Fibroblast of skin of left biceps (primary cell): ENCODE measurements at places on chromosomes 1 and 21.

DNA sequence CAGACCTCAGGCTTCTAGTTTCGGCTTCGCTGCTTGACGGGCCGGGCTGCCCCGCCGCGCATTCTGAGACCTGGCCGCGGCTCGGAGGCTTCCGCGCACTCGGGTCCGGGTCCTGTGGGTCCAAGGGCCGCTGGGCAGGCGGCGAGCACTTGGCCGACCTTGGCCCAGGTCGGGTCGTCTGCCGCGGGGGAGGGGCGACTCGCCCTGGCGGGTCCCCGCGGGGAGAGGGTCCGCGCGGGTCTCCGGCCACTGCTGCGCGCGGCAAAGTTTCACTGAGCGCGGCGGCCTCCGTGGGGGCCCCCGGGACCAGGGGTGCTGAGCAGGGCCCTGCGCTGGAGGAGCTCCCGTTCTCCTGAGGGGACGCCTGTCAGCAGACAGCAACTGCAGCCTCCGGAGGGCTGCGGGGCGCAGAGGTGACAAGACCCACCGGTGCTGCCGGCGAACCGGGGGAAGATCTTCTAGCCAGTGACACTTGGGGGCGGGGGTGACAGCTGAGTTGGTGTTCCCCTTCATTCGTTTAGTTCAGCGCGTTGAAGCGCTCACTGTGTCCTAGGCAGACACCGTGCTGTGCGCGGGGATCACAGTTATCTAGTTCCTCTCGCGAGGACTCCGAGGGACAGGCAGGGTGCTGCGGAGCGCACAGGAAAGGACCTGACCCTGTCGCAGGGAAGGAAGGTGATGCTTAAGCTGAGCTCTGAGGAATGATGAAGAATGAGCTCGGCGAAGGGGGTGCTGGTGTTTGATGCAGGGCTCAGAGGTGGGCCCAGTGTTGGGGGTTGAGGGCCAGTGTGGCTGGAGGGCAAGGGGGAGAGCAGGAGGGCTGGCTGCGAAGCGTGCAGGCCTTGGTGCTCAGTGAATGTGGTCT, 725 bp downstream of the MTFR1L start:
- DNase-seq: no peak

DNA sequence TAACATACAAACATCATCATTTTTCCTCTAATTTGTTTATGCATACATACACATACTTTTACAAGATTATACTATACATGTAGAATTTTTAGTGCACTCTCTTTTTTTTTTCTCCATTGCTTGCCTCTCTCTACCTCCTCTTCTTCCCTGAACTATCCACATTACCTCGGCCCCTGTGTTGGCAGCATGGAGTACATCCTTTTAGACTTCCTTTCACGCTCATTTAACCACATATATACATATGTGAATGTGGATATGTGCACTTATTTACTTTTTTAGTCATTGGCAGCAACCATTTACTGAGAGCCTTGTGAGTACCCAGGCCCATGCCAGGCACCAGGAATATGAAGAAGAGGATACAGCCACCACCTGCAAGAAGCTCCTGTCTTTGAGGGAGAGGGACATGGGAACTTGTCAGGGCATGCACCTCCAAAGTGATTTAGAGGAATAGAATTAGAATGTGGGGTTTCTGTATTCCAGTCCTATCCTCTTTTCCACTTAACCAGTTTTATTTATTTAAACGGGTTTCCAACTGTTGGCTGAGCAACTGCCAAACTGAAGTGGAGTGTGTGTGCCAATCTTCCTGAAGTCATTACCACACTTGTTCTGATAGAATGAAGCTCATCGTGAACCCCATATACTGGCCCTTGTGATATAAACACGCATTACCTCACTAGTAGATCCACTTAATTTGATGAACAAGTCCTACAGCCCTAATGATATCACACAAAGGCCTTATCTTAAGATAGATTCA, 212.6 kb downstream of the TNR start:
- no peak for DNase-seq

DNA sequence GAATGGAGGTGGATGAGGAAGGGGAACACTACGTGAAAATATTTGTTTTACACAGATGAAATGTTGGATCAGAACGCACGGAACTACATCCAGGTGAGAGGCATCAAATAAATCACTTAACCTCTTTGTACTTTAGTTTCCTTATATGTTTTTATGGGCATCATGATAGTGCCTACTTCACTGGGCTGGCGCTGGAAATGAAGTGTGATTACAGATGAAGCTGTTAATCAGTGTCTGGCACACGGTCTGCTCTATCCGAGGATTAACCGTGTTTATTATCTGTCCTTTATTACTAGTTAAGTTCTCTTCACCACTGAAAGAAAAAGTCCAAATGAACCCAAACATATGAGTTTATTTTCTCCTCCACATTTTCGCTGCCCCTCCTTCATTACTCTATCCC, 96.0 kb upstream of the TRABD2B start:
- no peak for DNase-seq

DNA sequence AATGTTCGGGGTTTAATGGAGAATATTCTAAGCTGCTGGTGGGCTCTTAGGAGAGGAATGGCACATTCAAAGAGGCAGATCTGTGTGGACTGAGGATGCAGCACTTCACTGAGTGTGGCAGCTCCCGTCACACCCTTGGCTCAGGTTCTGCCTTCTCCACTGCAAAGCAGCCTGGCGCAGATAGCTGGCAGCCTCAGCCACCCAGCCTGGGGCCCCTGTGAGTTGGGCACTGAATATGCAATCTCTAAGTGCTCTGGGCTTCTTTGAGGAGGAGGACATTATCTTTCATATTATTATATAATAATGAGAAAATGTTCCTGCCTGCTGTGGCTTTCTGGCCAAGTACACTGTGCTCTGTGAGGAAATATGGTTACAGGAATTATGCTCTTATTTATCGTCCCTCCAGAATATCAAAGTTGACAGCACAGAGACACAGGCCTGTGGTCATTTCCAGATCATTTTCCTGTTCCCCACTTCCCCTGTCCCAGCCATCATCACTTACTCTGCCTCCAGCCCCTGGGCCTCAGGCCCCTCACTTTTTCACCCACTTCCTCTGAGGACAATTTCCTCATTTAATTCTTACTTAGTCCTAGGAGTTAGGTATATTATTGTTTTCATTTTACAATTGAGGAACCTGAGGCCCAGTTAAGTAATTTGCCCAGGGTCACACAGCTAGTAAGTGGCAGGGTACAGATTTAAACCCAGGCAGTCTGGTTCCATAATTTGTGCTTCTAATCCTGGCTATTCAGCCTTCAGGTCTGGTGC, 53.6 kb downstream of the MAB21L3 start:
- DNase-seq: no peak

- no peak for DNase-seq
Measured at GRCh38 chr1:8348777-8349472, 31.0 kb downstream of the SLC45A1 start.

DNA sequence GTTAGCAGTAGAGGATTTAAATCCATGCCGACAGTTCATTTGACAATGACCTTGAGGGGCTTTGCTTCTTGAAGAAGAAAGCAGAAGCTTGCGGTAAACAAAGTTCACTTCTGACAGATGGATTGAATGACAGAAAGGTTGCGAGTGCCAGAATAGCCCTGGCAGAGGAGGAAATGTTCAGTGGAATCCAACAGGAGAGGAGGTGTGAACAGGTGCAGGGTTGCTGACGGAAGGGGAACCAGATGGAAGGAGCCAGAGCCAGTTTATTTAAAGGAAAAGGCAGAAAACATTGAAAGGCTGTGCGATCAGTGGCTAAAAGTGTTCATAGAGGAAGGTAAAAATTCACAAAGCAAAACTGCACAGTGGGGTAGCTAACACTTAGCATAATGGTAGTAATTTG, 141.0 kb downstream of the SDCCAG8 start:
- DNase-seq: no peak

DNA sequence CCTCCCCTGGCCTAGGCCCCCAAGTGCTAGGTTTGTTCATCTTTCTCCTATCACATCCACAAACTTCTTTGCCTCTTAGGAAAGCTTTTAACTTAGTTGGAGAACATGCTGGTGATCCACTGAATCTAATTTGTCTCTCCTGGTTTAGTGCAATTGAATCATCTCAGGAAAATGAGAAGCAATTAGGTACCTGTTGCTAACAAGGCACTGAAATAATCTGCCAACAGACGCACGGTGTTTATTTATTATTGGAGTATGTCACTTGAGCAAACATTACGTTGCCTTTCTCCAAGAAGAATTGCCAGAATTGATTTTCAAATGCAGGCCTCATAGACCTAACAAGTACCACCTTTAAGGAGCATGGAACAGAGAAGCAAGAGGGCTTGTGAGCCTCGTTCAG, 309.4 kb downstream of the NFIA start:
- DNase-seq: no peak

- no peak for DNase-seq
Measured at GRCh38 chr1:35881850-35882273, 1.1 kb upstream of the AGO1 start.

DNA sequence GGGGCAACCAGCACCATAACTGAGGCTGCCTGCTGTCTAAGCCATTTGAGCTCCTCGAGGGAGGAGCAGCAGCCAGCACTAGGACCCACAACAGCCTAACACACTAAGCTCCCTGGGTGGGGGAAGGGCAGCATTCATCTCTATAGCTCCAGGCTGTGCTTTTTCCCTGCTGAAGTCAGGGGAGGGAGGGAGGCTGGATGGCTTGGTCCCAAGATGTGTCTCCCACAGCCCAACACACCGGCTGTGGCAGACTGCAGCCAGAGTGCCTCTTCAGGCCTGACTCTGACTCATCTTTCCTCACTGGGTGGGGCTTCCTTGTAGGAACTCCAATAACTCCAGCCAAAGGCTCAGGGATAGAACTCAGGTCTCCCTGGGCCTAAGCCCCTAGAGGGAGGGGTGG, 296.3 kb downstream of the PRDM2 start:
- no peak for DNase-seq

DNA sequence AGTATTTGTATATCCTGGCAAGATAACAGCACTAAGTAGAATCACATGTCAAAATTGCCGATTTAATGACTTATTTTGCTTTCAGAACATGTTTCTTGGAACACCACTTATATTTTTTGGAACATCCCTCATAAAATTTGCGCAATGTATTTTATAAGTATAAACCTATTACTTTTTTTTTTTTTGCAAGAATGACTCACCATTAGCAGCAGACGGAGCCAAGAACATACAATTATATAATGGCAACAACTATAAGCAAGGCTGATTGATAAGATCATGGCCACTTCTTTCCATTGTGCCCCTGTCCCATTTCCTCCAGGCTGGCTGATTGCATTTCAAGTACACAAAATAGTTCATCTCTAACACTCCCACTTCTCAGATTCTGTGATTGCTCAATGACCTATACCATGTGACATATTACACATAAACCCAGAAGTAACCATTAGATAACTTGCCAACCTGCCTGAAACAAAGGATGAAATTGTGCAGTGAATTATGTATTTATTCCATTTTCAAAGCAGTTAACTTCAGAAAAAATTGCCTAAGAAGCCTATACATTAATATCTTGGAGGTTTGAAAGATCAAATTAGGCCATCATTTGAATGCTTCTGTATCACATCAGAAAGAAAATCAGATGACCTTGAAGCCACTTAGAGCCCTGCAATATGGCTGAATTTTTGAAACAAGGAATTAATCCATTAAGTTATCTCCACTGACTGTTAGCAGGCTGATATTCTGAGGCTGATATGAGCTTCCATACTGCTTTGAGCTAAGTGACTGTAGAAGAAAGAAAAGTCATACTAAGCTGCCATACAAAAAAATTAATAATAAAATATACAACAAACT, 77.8 kb upstream of the PRMT6 start:
- DNase-seq: peak; percentile 85

- no peak for DNase-seq
Measured at GRCh38 chr1:205319081-205320018, 2.2 kb downstream of the NUAK2 start.

GRCh38 chr1:67274623-67275325, 32.9 kb upstream of the IL12RB2 start:
- no peak for DNase-seq

DNA sequence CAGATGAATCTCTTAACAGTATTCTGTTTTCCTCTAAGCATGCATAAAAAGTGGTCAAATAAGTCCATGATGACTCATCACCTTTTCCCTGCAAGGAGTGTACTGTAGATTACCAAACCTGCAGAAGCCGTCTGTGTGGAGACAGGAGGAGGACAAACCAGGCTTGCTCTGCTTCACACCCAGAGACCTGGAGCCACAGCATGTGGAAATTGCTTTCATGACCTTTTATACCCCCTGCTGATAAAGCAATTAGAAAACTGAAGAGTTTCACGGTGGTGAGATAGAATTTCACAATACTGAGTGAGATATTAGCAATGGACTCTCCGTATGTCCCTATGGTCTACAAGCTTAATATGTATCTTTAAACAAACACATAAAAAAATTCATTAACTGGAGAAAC, 9.4 kb downstream of the CORT start:
- DNase-seq: peak; percentile 46

- DNase-seq: peak; percentile 20
Measured at GRCh38 chr21:21156957-21157356, 158.7 kb downstream of the NCAM2 start.

GRCh38 chr1:177800400-177801088, 169.3 kb downstream of the SEC16B start:
- no peak for DNase-seq

DNA sequence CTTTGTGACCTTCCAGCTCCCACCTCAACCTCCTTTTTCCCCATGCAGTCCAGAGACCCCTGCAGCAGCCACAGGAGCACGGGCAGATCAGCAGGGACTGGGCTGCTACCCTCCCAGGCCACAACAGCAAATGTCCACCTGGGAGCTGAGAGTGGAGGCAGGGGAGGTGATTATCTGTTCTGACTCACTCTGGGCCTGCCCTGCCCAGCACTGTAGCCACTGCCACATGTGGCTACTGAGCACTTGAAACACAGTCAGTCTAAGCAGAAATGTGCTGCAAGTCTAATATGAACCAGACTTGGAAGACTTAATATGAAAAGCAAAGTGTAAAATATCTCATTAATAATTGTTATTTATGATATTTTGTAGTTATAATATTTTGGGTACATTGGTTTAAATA, 148.9 kb upstream of the VANGL1 start:
- DNase-seq: no peak

DNA sequence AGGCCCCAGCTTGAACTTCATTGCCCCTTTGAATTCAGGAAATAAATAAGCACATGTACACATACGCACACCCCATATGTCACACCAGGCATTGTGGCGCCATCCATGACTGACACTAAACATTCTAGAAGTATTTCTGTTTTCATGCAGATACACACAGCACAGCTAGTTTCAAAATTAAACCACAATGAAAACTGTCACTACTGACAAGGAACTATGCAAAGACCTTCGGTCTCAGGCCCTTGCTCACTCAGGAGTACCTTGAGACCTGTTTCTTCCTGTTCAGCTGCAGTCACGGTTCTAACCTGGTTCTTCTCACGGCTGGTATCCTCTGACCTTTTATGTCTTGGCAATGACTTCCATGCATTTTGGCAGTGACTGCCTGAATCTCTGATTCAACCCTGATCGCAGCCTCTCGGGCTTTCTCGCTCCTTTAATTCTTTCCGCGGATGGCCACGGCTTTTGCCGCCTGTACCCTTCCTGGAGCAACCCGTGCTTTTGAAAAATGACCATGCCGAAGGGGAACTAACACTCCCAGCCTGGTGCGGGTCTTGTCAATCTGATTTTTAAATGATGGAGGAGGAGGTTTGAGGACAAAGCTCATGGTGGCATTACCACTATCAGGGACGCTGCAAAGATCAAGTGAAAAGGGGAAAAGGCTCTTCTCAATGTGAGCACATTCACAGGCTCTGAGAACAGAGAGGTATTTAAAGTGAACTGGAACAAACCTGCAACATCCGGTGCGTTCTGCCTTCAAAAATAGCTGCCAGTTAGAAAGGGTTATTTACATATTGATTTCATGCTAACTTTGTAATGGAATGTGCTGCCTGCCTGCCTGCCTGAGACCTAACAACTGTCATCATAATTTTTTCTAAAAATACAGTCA, 384.6 kb downstream of the RRAGC start:
- DNase-seq: no peak
